ENCODE measurements at places on chromosomes 13 and 19. TPM values are rescaled to one million over a fixed set of nuclear protein-coding genes. Genes with fewer than 3 reads are reported as not detected.

ZNF563 gene
- total RNA-seq = 1.6 TPM

ZNF681 gene
- total RNA-seq = 0.78 TPM

GRCh38 chr13:109126891-109127641 lies 497.7 kb downstream of the MYO16 start:
- no peak for ATAC-seq

DNA sequence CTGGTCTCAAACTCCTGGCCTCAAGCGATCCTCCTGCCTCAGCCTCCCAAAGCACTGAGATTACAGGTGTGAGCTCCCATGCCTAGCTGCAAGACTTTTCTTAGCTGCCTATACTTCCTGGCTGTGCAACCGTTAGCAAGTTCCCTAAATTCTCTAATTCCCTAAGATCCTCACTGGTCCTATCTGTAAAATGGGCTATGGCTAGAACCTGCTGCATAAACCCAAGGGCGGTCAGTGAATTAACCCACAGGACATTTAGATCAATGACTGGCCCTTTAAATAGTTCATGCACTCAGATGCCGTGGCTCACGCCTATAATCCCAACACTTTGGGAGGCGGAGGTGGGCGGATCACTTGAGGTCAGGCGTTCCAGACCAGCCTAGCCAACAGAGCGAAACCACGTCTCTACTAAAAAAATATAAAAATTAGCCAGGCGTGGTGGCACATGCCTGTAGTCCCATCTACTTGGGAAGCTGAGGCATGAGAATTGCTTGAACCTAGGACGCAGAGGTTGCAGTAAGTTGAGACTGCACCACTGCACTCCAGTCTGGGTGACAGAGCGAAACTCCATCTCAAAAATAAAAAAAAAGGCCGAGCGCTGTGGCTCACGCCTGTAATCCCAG lies 4.1 kb upstream of the C19orf53 start:
- ATAC-seq = no peak

- no peak for ATAC-seq
Measured at GRCh38 chr19:6739883-6740588, 556 bp downstream of the TRIP10 start.

DNA sequence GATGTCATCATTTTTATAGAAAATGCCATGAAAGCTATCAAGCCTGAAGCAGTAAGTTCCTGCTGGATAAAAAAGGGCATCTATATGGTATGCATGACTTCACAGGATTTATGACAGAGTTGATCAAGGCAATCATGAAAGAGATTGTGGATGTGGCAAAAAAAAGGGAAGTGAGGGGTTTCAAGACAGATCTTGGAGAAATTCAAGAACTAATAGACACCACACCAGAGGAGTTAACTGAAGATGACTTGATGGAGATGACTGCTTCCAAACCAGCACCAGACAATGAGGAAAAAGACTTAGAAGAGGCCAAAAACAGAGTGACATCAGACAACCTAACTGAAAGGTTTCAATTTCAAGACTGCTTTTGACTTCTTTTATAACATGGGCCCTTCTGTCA lies 691.1 kb upstream of the SLC10A2 start:
- no peak for ATAC-seq

- ATAC-seq = peak; percentile 53
Measured at GRCh38 chr13:45989607-45990006, 62.9 kb downstream of the ZC3H13 start.

DNA sequence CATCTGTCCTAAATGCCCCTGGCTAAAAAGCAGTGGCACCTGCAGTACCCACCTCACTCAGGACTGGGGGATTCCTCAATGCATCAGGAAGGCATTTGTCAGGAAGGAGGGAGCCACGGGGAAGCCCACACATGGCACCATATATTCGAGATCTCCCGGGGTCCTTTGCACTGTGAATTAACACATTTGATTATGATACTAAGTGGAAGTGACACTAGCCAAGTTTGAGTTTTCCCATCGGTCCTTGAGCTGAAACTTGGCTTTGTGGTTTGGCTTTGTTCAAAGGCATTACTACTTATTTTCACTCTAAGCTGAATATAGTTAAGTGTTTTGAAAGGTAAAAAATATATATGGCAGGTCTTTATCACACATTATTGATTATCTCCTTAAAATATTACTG lies 168.7 kb upstream of the MYO16 start:
- no peak for ATAC-seq

GRCh38 chr19:6220385-6221191 lies 59.2 kb downstream of the MLLT1 start:
- peak; percentile 57 for ATAC-seq

DNA sequence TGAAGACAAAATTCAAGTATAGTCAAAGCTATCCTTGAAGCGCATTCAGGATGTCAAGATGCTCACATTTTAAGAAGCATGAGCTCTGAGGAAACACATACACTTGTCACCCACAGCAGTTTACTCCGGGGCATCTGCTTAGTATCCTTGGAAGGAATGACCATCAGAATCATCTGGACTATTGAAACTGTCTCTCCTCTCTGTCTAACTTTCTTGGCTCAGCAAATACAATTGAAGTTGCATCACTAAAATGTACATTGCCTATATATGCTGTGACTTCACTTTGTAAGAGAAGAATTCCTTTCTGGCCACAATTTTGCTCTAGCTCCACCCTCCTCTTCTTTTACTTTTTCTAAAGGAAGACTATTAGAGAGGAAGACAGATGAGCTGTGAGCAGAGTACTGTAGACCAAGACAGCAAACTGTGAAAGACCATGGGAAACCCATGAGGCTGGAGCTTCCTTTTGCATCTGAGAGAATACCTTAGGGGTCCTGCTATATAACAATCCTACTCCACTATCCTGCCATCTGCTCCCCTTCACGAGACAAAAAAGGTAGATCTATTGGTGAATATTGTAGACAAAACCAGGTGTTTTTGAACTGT lies 906.3 kb downstream of the PCDH9 start:
- ATAC-seq = no peak

GRCh38 chr19:40862333-40862732 lies 12.1 kb upstream of the CYP2A6 start:
- no peak for ATAC-seq

DNA sequence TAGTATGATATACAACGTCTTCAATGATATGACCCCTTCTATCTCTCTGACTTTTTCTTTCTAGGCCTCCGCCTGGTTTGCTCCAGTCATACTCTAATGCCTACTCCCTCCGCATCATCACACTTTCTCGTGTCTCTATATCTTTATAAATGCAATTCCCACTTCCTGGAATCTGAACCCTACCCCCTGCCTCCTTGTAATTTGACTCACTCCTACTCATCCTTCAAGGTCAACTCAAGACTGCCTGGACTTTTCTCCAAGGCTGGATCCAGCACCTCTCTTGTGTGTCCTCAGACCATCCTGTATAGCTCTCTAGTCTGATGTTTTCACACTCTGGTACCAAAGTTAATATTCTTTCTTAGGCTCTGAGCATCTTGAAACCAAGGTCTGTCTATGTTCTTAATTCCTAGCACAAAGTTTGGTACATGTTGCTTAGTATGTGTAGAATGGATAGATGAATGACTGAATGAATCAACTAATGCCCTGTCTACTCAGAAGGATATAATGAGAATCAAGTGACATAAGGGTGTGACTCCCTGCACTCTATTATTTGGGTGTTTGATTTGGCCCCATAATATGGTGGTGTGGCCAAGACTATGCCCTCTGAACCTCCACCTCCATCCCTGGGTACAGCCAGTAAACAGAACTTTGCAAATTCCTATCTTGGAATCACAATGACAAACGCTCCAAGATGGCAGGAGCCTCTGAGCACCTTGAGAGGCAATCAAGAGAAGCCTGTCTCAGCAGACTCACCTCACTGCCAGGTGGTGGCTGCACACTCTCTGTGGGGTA lies 74.3 kb upstream of the SERP2 start:
- no peak for ATAC-seq
